ENCODE measurements at places on chromosomes 11 and 22.

- DNase-seq = no peak
These were observed 18.4 kb upstream of the CTSC start for GRCh38 chr11:88355887-88356286.

GRCh38 chr22:37782340-37783168 is 25.2 kb upstream of the GCAT start:
- DNase-seq = no peak

GRCh38 chr11:69374110-69374945 is 80.4 kb downstream of the MYEOV start:
- DNase-seq = peak; percentile 48

DNA sequence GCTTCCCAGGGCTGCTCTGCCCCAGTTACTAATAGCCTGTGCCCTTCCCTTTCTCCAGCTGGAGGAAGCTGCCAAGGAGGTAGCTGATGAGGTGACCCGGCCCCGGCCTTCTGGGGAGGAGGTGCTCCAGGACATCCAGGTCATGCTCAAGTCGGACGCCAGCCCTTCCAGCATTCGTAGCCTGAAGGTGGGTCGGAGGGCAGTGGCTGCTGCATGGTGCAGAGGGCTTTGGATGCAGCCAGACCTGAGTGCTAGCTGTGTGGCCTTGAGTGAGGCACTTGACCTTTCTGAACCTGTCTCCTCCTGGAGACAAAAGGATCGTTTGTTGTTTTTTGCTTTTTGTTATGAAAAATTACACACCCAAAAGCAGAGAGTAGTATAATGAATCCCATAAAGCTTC is 3.4 kb downstream of the MCM5 start:
- no peak for DNase-seq

GRCh38 chr11:128814856-128815705 is 52.0 kb downstream of the KCNJ1 start:
- DNase-seq = peak; percentile 88

DNA sequence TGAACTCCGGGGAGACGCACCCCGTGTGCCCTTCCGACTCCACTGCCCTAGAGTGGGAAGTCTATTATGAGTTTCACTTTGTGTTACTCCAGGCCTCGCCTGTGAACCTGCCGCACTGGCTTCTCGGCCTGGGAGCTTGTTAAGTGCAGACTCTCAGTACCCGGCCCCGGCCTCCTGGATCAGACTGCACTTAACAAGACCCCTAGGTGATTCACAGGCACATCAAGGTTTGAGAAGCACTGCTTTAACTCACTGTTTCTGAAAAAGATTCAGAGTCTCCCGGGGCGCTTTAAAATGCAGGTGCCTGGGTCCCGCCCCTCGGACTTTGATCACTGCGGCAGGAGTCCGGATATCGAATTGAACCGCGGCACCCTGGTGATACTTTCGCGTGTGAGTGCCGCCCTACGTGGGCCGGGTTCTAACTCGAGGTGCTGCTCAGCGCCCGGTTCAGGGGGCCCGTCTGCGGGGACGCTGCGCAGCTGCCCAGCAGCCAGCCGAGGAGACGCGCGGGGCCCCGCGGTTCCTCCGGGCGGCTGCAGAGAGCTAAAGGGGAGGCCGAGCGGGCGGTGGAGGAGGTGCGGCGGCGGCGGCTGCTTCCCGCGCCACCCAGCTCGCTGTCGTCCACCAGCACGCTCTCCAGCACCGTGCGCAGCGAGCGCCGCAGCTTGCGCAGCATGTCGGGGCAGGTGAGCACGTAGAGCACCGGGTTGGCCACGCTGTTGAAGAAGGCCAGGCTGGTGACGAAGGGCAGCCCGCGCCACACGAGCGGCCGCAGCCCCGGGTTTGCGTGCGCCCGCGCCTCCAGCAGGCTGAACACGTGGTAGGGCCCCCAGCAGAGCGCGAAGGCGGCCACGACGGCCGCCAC is 3.4 kb downstream of the PTGDR2 start:
- peak; percentile 58 for DNase-seq

GRCh38 chr11:111982019-111982464 is 43.2 kb upstream of the DLAT start:
- DNase-seq = peak; percentile 69

- DNase-seq = peak; percentile 87
These were observed 1.0 kb upstream of the SLC25A1 start for GRCh38 chr22:19179497-19180048.

DNA sequence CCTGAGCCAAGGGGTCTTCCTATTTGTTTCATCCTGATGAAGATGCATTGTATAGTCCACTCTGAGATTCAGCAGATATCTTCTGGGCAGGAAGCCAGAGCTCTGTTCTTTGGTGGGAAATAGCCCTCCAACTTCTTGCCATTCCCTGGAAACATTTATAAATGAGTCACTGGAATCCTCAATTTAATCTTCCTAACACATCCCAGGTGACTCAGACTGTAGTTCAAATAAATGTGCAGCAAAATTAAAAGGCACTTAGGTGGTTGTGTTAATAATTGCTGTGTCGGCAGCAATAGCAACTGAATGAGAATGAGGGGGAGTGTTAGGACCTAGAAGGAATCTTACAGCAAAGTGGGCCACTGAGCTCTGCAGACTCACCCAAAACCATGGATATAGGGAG is 108.6 kb downstream of the INSC start:
- no peak for DNase-seq

- DNase-seq = peak; percentile 97
These were observed at the start of the genes C22orf23 and POLR2F for GRCh38 chr22:37953437-37954179. C22orf23 (minus strand) TSS chr22:37953601; CDS start chr22:37953149, 452 bp downstream. POLR2F (plus strand) TSS chr22:37953699; CDS start chr22:37953788, 89 bp downstream.

DNA sequence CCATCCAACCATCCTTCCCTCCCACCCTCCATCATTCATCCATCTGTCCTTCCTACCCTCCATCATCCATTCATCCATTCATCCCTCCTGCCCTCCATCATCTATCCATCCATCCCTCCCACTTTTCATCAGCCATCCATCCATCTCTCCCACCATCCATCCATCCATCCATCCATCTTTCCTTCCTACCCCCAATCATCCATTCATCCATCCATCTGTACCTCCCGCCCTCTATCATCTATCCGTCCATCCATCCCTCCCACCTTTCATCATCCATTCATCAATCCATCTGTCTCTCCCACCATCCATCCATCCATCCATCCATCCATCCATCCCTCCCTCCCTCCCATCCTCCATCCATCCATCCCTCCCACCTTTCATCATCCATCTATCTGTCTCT is 968.8 kb downstream of the BRD1 start:
- no peak for DNase-seq

- DNase-seq = no peak
These were observed 66.2 kb upstream of the TCF20 start for GRCh38 chr22:42336527-42337227.

- DNase-seq = no peak
These were observed 777 bp upstream of the MICAL3 start for GRCh38 chr22:18024956-18025720.

GRCh38 chr11:73596547-73596946 is 1.4 kb downstream of the FAM168A start:
- no peak for DNase-seq

DNA sequence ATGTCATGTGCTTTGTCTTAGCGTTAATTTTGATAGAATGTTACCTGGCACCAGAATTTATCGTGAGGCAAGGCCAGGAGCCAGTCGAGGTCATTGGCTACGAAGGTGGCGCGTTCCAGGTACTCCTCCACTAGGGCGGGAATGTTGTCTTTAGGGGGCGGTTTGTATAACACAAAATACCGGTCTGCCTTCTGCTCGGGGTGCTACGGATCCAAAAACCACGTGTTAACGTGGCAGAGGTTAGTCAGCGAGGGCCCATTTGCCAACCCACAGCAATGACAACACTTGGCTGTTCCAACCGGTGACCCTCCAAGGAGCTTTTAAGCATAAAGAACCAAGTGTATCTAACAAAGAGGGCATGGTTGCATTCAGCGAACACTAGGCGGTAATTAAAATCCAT is 12.5 kb downstream of the ASCC2 start:
- no peak for DNase-seq

- no peak for DNase-seq
These were observed 1309.6 kb upstream of the RAG2 start for GRCh38 chr11:37907436-37908218.

- no peak for DNase-seq
These were observed 12.4 kb upstream of the MUC2 start for GRCh38 chr11:1062075-1062820.
